Stimulated activated naive CD4-positive, alpha-beta T cell (primary cell): ENCODE measurements at places on chromosomes 3 and 15.

GRCh38 chr3:145903472-145904013 lies 257.4 kb downstream of the PLOD2 start:
- DNase-seq = no peak

DNA sequence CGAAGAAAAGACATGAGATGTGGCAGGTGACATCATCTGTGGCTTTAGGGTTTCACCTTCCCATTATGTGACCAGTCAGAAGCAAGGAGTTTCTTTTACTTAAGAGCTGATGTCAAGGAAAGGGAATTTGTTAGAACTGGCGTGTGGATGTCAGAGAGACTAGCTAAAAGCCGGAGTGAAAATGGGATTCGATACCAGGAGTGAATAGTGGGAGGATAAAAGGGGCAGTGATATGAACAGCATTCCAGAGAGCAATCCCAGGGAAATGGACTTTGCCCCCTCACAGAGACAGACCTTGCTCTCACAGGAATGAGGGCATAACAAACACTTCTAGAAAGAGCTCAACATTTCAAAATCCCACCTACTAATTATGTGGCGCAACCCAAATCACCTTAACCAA lies 5.9 kb upstream of the FMN1 start:
- DNase-seq = no peak

GRCh38 chr3:172194702-172195406 lies 155.5 kb downstream of the FNDC3B start:
- no peak for DNase-seq

DNA sequence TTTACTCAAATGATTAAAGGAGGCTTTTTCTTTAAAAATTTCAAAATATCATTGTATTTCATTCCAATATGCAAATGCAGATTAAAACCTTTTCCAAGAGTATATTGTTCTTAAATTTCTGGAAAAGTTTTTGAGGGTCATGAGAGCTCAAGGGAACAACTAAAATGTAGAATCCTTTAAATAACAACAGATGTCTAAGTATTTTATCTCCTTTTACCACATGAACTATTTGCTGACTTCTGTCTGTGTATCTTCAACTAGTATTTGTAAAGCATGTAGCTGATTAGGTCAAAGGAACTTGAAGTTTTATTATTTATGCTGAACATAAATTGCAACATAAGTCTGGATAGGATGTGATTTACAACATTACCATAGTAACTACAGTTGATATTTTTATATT lies 402.6 kb downstream of the CNTN6 start:
- no peak for DNase-seq

GRCh38 chr3:188437926-188438325 lies 284.0 kb downstream of the LPP start:
- DNase-seq = no peak

- DNase-seq = no peak
Observed at GRCh38 chr3:190385731-190386688, 2.0 kb upstream of the CLDN16 start.

DNA sequence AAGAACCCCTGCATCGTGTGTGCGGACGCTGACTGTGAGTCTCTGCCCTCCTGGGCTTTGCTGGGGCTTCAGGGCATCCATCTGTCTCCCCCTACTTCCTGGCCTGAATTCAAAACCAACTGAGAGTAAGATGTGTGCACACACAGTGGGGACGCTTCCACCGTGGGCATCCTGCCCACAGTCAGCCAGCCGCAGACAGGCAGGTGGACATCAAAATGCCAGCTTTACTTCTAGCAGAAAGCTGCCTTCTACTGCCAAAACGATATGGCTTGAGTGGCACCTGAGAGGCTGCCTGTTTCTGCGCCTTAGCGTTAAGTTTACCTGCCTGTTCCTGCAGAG lies 18.5 kb downstream of the ALDH1A3 start:
- DNase-seq = no peak

- no peak for DNase-seq
Observed at GRCh38 chr3:132804498-132804897, 82.3 kb upstream of the NPHP3 start.

DNA sequence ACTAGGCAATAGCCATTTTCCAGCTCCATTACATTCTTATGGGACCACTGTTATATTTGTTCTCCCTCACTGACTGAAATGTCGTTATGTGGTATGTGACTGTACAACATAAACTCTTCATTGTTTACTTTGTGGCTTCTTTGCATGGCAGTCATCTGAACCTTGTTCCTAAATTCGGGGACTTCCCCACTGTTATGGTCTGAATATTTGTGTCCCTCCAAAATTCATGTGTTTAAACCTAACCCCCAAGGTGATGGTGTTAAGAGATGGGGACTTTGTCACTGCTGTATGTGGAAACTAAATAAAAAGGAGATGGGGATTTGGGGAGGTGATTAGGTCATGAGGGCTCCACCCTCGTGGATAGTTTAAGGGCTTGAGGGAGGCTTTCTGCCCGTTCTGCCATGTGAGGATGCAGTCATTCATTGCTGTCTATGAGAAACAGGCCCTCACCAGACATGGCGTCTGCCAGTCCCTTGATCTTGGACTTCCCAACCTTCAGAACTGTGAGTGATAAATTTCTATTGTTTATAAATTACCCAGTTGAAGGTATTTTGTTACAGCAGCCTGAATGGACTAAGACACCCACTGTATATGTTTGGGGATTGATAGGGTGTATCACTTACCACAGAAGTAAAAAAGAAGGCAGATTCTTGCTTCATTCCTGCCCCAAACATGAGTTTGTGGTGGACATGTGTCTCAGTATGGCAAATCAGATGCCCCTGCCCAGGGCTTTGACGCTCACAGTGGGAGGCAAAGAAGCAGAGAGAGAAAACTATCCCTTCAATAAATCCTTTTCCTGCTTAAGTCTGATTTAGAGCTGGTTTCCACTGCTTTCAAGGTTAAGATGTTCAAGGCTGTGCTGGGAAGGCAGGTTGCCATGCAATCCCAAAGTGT lies 138.0 kb upstream of the UBE2E1 start:
- no peak for DNase-seq

DNA sequence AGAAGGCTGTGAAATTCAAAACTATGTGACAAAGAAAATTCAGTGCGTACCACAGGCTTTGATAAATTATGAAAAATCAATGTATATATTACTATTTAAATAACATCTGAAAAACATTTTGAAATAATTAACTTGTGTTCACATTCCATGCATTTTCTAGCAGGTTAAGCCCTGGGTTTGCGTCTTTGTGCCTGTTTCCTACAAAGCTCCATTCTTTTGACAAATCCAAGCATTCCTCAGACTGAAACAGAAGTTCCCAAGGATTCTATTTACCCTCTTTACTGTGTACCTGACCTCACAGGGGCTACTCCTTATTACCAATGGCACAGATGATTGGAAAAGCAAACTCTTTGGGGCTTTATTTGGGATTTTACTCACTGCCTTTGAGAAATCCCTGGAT lies 1.9 kb downstream of the PAQR9 start:
- DNase-seq = no peak

DNA sequence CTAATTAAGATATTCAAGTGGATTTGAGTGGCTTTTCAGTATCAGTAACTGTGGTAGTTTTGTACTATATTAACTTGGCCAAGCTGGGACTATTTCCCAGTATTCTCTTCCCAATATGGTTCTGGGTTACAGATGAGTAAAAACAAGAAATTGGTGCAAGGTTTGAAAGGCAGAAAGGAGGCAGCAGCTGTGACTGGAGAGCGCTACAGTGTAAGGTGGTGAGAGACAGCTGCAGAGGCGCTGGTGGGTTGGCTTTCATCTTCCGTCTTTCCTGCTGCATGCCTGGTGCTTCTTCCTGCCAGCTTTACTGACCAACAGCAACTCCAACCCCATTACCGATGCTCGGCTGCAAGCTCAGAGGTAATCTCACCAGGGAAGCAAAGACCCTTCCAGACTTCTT lies 9.8 kb downstream of the DPH3 start:
- DNase-seq = no peak

GRCh38 chr3:20023623-20024405 lies 11.8 kb upstream of the PP2D1 start:
- DNase-seq = no peak

- no peak for DNase-seq
Observed at GRCh38 chr15:31208817-31209216, 107.3 kb upstream of the TRPM1 start.
